ENCODE measurements at places on chromosomes 16 and 17.

GRCh38 chr17:9765322-9765721 is 26.1 kb downstream of the DHRS7C start:
- DNase-seq = no peak

- DNase-seq = no peak
Observed at GRCh38 chr17:73017658-73018057, 74.8 kb downstream of the SLC39A11 start.

DNA sequence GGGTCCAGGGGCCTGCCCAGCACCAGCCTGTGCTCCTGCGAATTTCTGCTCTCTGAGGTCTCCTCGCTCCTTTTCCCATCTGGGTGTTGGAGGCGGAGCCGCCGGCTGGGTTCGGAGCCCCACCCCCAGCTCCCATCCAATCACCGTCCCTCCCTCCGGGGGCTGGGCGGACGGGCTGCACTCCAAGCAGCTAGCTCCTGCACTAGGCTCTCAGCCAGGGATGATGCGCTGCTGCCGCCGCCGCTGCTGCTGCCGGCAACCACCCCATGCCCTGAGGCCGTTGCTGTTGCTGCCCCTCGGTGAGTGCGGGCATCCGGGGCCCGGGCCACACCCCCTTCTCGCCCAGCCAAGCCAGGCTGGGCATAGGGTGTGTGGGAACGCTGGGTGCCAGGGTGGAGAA is at the start of gene NRN1L:
TSS of gene NRN1L (plus strand) at position 202 of the 400 bp plus-strand sequence. CDS start at position 221, 19 bp downstream.
- DNase-seq = no peak

DNA sequence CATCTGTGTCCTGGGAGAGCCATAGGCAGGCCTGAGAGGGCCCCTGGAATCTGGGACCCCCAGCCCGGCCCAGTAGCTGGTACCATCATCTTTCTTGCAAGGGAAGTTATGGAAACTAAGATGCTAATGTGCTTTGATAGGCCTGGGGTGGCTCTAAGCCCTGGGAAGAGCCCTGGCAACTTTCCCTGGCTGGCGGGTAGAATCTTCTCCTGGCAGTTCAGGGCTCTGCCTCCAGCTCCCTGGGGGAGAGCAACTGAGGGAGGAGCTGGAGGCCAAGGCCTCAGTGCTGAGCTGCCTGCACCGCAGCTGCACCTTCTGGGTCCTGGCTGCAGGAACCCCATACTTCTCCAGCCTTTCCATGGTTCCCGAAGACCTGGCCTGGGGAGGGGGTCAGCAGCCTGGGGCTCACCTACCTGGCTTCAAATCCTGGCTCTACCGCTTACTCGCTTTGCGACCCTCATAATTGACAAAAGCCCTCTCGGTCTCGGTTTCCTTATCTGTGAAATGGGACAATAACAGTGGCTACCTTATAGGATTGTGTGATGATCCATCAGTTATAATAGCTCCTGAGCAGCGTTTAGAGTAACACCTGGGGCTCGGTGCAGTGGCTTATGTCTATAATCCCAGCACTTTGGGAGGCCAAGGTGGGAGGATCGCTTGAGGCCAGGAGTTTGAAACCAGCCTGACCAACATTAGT is 333.7 kb downstream of the SEC14L1 start:
- DNase-seq = no peak

DNA sequence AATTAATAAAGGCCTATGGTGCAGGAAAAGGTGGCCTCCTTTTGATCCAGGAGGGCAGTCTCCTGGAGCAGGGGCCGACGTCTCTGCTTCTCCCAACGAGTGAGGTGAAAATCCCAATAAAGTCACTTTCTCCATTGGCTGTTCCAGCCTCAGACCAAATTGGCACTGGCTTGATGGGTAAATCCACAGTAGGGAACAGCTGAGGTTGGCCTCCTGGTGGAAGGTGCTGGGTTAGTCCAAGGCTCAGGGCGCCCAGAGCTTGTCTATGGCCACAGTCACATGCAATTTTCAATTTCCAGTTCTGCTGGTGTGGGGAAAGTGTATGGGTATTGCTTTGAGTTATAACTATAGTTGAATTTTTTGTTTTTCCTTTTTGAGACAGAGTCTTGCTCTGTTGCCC is 79.0 kb downstream of the NETO2 start:
- no peak for DNase-seq
